Esophagus muscularis mucosa (tissue), 4 donors: ENCODE measurements at places on chromosomes 11 and 22. TPM values are rescaled to one million over a fixed set of nuclear protein-coding genes. Genes with fewer than 3 reads are reported as not detected.
A peak's percentile ranks its signal among the peaks of the same experiment; 100 is the strongest.

Gene SNX32
- total RNA-seq: 0.33 TPM

Gene IGLL1
- total RNA-seq: not detected

Gene MS4A12
- not detected for total RNA-seq

DNA sequence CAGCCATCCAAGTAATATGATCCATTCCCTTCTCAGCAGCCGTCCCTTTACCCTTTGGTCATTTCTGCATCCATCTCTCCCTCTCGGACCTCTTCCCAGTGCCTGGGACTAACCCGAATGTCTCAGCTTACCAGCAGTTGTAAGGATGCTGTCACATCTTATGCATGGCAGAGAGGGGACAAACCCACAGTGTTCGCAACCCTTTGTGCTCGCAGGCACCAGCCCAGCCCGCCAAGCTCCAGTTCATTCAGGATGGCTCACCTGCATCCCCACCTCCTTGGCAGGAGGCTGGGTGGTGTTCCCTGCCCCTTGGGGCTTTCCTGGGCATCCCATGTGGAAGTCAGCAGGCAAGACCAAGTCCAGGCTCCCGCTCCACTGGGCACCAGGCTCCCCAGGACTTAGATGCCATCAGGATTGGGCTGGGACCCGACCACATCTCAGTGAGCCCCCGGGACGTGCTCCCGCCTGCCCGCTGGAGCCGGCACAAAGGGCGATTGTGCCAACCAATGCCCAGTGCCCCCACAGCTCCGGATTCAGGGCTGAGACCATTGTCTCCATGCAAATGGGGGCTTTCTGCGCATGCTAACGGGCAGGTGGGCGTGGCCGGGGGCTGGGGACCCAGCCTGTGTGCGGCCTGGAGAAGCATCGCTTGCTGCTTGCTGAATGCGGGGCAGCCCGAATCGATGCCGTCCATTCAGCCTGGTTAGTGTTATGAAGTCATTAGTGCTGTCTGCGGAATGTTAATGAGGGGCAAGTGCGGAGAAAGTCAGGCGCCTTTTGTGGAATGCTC lies 108.6 kb downstream of the KCNQ1OT1 start:
- H3K4me1 ChIP-seq: no peaks in the 10 kb centered on the region
- H3K27me3 ChIP-seq: no peaks in the 10 kb centered on the region
- H3K36me3 ChIP-seq: peaks cover 24% of the 10 kb centered on the region
- no peak overlapping the region for H3K4me3 ChIP-seq
- peak; percentile 77 for DNase-seq
- H3K27ac ChIP-seq: no peak overlapping the region

GRCh38 chr11:112612250-112612849 lies 348.9 kb upstream of the NCAM1 start:
- H3K4me1 ChIP-seq: peaks cover 33% of the 10 kb centered on the region
- no peak overlapping the region for H3K4me3 ChIP-seq
- no peak for DNase-seq

- no peak within 1 kb of the TSS for H3K4me3 ChIP-seq
- peaks cover 5% of the 10 kb centered on the region for H3K4me1 ChIP-seq
- no peaks in the 10 kb centered on the region for H3K27me3 ChIP-seq
Observed at GRCh38 chr22:26617271-26618199, at the start of gene CRYBB1. CRYBB1 (minus strand) TSS chr22:26618027; CDS start chr22:26616319, 1,708 bp downstream.
